ENCODE measurements at places on chromosomes 5 and 9.

- DNase-seq, result no peak
Observed at GRCh38 chr9:100111235-100111634, 12.2 kb downstream of the INVS start.

GRCh38 chr5:90940227-90940995 lies 381.8 kb downstream of the ADGRV1 start:
- DNase-seq, result peak; percentile 28

DNA sequence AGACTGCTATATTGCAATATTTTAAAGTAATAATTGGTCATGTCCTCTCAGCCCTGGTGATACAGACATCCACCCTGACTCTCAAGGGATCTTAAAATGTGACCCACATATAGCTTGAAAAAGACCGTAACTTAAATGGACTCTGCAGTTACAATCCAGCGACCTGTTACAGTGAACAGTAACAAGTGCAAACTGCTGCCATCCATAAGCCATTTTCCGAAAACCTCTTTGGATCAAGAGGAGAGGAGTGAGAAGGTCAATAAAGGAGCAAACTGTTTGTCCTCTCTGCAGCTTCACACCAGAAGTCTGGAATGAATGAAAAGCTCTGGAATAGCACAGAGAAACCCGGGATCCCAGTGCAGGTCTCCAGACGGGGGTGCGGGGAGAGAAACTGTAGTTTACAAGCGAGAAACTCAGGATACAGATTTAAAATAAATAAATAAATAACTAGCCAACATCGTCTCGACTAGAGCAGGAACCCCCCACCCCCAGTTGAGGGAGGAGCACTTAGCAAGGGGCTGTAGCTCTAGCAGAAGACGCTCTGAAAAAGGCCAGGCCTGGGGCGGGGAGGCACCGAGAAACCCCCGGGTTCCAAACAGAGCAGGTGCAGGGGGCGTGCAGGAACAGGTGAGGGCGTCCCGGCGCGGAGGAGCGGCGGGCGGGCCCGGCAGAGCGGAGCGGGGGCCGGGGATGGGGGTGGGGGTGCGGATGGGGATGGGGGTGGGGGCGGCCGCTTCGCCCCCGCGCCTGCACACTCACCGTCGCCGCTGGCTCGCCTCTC lies 572 bp downstream of the ZDHHC21 start:
- peak; percentile 28 for DNase-seq

DNA sequence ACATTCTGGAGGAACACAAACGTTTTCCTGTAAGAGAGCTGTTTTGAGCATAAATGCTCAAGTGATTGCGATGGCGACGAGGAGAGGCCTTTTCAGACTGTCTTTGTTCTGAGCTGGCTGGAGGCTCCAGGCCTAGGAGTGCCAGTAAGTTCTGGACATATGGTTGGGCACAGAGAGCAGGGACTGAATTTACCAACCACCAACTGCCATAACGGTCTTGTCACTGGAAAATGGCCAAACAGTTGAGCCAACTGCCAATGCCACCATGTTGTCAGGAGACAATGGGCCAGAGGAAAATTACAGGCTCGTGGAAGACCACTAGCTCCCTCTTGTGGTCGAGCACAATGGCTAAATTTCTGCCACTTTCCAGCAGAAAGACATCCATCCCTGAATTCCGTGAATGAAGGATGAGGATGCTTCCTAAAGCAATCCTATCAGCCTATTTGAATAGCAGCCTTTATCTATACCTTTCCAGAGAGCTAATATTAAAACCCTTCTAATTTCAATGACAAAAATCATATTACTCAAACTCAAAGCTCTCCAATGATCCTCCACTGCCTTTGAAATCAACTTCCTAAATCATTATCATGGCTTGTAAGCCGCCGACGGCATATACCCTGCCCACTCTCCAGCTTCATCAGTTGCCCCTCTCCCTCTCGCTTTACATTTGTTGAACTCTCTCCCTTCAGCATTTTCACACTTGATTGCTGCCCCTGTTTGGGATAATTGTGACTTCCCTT lies 66.9 kb upstream of the GLIS3 start:
- peak; percentile 39 for DNase-seq

DNA sequence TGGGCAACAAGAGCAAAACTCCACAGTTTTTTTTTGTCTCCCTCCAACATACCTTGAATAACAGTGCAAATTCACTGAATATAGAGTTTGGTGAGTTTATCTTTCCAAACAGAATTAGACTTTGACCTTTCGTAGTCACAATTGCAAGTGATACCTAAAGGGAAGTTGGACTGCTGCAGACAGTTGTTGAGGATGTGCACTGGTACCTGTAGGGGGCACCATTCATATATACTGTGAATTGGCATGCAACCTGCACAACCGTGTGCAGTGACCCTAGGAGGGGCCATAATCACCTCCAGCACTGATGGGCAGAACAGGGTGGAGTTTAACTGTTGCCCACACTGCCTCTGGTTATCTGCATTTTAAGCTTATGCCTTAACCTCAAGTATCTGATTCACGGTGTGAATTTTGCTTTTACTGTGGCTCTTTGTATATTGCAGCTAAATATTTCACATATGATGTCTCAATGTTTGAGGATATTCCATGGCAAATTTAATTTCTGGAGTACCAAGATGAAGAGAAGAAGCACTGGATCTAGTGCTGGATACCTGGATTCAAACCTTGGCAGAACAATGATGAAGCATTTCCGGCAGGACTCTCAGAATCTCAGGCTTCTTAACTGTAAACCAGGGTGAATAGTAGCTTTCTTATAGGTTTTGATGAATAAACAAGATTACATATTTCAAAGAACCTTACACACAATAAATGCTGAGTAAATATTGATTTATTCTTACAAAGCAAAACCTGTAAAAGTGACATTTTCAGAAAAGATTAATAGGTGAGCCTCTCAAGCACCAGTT lies 144.3 kb downstream of the ACTBL2 start:
- DNase-seq, result peak; percentile 7

DNA sequence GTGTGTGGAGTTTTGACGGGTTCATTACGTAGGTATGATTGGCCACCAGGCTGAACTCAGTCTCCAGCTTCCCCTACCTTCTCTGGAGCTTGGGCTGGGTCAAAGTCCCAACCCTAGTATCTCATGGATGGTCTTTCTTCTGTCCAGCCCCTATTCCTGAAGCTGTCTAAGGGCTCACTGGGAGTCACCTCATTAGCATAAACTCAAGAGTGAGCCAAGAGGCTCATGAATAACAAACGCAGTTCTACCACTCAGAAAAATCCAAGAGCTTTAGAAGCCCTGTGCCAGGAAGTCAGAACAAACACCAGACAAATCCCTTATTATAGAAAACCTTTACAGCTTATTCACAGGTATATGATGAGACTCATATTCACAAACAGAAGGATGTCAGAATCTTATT lies 180.3 kb upstream of the NFIL3 start:
- DNase-seq, result no peak

DNA sequence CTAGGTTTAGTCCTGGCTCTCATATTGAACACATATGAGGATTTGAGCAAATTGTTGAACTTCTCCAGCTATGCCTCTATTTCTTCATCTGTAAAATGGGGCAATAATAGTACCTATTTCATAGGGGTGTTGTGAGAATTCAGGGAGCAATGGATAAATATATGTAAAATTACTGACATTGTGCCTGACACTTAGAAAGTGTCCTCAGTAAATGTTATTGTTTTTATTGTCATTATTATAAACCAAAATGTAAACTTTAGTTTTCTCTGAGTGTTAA lies 101.7 kb downstream of the ANGPTL2 start:
- no peak for DNase-seq

GRCh38 chr5:35852084-35852734 lies 4.5 kb upstream of the IL7R start:
- peak; percentile 59 for DNase-seq

DNA sequence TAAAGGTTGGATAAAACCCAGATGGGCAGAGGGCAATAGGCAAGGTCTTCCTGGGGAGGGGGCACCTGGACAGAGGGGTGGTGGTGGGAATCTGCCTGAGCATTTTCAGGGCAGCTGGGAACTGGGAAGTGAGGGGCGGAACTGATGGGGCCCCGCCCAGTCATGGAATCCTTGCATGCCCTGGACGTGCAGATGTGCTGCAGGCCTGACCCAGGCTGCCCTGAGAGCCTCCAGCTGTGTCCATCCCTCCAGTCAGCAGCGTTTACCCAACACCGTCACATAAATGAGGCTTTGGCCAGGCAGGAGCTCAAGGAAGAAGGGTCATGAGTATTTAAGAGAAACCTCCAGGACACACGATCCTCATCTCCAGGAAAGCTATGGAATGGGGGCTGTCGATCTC lies 70.3 kb downstream of the DAB2IP start:
- no peak for DNase-seq

DNA sequence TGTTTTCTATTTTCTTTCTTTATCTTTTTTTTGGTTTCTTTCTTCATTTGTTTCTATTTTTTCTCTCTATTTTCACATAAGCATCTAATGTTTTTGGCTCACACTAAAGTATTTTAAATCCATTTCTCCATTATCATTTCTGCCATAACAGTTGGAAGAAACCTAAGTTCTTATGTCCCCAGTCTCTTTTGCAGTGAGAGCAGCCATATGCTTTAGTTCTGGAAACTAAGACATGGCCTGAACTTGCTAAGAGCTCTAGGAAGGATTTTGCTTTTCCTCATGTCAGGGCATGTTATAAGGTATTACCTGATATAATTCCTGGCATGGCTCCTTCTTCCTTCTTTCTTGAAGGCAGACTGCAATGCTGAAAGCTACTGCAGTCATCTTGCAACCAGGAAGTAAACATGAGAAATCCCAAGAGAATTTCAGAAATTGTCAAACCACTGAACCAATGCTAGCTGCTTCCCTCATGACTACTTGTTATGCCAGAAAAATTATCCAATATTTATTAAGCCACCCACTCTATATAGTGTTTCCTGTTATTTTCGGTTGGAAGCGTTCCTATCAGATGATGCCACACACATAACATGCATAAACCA lies 171.1 kb downstream of the TAF11L14 start:
- DNase-seq, result no peak

GRCh38 chr5:88770276-88771257 lies 112.4 kb downstream of the MEF2C start:
- no peak for DNase-seq

- DNase-seq, result no peak
Observed at GRCh38 chr5:13941468-13941867, 3.0 kb downstream of the DNAH5 start.

- DNase-seq, result no peak
Observed at GRCh38 chr5:98453296-98453695, 320.2 kb upstream of the RGMB start.

- DNase-seq, result peak; percentile 95
Observed at GRCh38 chr9:136882109-136882946, 4.0 kb upstream of the TRAF2 start.

DNA sequence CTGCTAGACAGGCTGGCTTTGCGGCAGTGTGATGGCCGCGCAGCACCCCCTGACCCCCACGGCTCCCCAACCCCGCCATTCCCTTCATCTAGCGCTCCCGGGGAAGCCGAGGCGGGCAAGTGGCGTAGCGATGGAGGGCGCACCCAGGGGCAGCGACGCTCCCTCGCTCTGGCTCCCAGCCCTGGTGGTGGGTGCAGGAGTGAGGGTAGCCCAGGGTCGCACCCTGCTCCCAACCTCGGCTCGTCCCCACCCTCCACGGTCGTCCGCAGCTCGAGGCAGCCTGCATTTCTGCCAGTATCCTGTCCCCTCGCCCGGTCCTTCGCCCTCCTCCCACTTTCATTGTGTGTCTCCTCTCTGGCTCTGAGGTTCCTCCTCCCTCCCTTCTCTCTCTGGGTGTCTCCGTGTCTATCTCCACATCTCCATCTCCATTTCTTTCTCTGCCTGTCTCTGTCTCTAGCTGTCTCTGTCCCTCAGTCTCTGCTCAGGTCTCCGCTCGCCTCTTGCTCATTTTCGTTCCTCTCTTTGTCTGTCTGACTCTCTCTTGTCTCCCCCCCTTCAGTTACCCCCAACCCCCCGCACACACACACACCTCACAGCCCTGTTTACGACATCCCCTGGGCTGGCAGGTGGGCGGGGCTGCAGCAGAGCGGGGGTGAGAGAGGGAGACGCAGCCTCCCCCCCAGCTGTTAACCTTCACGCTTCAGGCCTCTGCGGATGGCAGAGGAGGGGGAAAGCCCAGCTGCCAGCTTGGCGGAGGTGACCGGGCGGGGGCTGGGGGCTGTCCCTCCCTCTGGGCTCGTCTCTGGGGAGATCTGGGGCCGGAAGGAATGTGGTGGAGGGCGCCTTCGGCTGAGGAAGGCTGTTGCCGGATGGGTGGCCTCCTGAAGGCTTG lies 48.7 kb upstream of the PSD2 start:
- DNase-seq, result peak; percentile 77

- DNase-seq, result no peak
Observed at GRCh38 chr5:24571302-24571701, 73.5 kb downstream of the CDH10 start.

- DNase-seq, result no peak
Observed at GRCh38 chr9:112559629-112560413, 73.2 kb downstream of the KIAA1958 start.

- no peak for DNase-seq
Observed at GRCh38 chr9:94624629-94625028, 14.7 kb downstream of the FBP1 start.

- DNase-seq, result no peak
Observed at GRCh38 chr5:136035837-136036236, 7.0 kb downstream of the TGFBI start.

DNA sequence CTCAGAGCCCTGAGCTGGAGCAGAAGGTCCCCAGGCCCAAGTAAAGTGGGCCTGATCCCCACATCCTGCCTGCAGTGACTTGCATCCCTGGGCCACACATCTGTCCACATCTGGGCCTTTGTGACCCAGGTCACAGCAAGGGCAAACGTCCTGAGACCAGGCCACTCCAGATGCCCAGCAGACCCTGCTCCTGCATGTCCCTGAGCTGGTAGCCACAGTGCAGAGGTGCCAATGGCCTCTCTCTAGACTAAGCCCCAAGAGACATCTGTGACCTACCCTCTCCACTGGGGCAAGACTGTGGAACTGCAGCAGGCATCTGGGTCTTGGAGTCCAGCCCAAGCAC lies 2.5 kb downstream of the FLT4 start:
- no peak for DNase-seq

DNA sequence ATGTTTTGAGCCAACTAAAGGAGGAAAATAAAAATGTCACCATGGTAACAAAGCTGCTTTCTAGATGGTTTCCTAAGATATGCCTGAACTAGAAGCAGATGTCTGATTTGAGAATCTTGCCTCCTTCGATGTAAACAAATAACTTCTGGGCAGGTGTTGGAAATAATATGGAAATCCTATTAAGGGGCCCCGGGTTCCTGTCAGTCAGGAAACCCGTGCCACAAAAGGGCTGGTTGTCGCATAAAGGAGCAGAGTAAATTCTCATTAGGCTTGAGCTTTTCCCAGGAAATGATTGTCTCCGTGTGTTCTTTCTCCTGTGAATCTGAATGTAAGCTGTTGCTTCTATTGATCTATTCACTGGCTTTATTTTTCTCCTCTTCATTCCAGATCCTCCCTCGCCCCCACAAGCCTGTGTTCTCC lies 90.8 kb downstream of the TLE4 start:
- DNase-seq, result no peak

DNA sequence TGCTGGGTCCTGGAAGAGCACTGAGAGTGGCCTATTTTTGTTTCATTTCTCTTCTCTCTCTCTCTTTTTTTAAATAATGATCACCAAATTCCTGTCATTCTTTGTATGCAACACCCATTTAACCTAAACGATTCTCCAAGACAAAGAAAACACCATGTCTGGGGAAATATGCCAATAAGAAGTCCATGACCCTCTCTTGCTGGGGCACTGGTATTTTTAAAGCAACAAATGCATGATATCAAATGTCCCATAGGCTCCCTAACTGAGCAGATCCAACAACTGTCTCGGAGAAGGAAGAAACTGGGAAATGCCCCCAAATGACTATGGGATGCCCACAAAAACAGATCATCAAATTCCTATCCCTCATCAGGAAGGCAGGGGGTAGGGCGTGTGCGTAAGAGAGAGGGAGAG lies 567.4 kb downstream of the CCDC171 start:
- DNase-seq, result no peak

GRCh38 chr9:89436963-89437625 lies 60.8 kb downstream of the SEMA4D start:
- DNase-seq, result no peak
